KBM-7 (cell line): ENCODE measurements at places on chromosomes 1 and 21.

DNA sequence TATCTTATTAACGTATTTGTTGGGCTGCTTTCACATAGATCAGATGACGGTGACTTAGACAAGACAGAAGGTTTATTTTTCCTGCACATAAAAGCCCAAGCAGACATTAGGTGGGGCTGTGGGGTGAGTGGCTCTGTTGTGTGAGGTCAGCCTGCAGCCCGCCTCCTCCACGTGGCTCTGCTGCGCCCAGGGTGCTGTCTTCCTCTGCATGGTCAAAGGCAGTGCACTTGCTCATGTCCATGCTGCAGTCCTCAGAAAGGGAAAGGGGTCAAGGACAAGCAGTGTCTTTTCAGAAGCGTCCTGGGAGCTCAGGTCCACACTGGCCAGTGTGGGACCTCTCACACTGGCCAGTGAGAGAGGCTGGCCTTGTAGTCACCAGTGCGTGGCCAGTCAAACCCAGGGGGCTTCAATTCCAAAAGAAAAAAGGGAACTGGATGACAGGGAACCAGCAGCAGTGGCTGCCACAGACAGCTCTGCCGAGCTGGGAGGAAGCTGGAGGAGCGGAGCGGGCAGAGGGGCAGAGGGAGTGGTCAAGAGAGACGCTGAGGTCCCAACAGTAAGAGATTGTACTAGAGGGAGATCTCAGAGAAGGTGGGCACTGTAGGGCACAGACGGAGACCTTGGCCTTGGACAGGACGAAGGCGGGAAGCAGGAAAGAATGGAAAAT lies 35.9 kb upstream of the SLC45A1 start:
- DNase-seq, result peak; percentile 21

GRCh38 chr1:208135354-208135753 lies 108.8 kb downstream of the PLXNA2 start:
- no peak for DNase-seq

DNA sequence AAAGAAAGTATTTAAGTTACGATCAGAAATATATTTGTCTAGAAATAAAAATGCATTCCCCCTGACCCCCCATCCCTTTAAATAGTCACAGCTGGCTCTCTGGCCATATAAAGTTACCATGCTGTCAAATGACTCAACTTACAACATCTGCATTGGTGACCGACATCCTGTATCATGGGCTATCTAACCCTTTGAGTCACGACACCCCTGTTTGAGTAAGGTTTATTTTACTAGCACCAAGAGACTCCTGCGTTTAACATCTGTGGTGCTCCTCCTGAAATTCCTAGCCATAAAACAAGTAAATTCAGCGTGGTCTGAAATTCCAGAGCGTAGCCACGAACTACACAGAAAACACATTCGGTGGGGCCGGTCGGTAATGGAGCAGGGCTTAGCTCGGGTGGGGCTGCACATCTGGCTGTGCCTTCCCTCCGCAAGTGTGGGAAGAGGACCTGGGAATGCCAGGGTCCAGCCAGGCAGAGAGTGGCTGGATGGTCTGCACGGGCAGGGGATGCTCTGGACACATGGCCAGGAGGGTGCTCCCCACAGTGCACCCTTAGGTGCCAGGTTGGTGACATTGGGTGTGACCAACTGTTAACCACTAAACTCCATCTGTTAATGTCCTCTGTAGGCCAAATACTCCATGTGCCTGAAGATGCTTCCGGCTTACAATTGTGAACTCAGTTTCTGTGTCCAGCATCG lies 53.0 kb upstream of the CLDN14 start:
- no peak for DNase-seq

DNA sequence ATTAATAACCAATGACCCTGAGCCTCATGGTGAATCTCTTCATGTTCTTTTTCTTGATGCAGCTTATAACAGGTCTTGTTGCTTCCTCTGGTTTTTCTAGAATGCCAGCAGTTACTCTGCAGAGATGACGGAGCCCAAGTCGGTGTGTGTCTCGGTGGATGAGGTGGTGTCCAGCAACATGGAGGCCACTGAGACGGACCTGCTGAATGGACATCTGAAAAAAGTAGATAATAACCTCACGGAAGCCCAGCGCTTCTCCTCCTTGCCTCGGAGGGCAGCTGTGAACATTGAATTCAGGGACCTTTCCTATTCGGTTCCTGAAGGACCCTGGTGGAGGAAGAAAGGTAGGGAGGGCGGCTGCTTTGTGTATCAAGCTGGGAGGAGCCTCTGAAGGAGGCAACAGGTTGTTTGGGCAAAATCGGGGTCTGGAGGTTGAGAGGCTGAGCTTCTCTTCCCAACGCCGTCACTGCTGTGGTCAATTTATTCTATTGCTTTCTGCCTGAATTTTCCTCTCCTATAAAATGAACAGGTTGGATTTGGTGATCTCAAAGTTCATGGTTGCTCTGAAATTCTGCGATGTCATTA lies 6.7 kb downstream of the ABCG1 start:
- DNase-seq, result no peak

DNA sequence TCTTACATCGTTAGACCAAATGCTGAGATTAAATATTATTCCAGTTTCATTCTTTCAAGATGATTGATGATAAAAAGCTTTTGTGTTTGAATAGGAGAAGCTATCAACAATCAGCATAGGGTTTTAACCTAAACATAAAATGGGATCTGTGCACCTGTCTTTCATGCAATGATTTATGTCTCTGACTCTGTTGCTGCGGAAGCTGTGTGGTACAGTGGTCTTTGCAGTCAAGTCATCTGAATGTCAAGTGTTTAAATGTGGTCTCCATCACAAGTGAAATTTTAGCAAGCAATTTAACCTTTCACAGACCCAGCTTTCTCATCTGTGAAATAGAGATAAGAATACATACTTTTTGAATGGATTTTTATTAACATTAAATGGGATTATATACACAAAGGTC lies 107.2 kb downstream of the PLPPR5 start:
- DNase-seq, result no peak

DNA sequence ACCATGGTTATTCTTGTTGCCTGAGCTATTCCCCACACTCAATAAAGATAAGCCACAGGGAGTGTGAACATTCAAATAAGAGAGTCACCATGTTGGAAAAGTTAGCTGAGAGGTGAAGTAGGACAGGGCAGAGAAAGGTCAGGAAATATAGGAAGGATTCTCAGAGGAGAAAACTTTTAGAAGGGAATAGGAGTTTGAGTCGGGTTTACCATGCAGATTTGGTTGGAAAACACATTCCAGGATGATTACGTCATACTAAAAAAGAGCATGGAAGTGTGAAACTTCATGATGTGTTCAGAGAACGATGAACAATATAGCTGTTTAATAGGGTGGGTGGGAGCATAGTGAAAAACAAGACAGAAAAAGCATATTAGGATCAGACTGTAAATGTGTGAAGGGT lies 1125.3 kb upstream of the ADGRL2 start:
- DNase-seq, result no peak

DNA sequence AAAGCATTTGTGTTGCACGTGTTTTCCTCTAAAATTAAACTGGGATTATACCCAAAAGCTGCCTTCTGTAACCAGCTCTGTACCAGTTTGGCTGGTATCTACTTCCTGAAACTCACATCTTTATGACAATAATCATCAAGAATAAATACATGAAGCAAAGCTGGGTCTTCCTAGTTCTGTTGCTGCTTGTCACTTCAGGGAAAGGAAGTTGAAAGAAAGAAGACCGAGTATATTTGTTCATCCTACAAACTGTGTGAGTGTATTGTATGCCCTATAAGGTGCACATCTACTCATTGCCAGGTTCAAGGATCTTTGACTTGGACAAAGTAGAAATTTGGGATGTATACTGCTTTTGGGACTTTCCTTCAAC lies 29.1 kb upstream of the IFNGR2 start:
- DNase-seq, result no peak

DNA sequence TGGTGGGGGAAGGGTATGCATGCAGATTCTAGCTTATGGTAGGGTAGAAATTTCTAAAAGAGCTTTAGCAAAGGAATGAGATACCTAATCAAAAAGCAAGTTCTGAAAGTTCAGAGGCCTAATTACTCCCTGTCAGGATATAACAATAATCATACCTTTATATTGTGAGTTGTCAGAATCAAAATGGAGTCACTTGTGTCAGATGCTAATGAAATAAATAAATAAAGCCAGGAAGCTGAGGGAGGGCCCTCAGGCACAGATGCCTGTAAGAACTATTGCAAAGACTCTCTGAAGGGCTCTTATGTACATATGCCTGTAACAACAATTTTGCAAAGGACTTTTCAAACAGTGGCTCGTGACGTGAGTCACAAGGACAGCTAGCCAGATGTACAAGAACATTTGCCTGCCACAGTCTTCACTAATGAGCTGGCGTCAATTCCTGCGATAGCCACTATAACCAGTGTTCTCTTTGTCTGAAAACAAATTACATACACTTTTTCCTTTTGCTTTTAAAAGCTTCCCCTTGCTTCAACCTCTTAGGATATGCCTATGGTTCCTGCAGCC lies 27.4 kb upstream of the DNASE2B start:
- DNase-seq, result no peak

DNA sequence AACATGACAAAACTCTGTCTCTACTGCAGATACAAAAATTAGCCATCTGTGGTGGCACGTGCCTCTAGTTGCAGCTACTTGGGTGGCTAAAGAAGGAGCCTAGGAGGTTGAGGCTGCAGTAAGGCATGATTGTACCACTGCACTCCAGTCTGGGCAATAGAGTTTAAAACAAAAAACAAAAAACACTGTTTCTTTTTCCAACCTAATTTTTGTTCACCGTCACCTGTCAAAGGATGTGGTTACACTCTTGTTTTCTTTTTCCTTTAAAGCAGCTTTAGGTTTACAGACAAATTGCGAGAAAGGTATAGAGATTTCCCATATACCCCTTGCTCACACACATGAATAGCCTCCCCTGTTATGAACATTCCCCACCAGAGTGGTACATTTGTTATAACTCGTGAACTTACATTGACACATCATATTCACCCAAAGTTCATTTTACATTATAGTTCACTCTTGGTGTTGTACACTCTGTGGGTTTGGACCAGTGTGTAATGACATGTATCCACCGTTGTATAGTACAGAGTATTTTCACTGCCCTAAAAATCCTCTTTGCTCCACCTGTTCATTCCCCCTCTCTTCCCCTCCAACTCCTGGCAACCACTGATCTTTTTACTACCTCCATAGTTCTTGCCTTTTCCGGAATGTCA lies 26.2 kb downstream of the SMG7 start:
- DNase-seq, result no peak

- no peak for DNase-seq
Measured at GRCh38 chr1:38624336-38625039, 235.1 kb downstream of the RRAGC start.

- DNase-seq, result no peak
Measured at GRCh38 chr1:32307324-32307723, 15.4 kb downstream of the HDAC1 start.

DNA sequence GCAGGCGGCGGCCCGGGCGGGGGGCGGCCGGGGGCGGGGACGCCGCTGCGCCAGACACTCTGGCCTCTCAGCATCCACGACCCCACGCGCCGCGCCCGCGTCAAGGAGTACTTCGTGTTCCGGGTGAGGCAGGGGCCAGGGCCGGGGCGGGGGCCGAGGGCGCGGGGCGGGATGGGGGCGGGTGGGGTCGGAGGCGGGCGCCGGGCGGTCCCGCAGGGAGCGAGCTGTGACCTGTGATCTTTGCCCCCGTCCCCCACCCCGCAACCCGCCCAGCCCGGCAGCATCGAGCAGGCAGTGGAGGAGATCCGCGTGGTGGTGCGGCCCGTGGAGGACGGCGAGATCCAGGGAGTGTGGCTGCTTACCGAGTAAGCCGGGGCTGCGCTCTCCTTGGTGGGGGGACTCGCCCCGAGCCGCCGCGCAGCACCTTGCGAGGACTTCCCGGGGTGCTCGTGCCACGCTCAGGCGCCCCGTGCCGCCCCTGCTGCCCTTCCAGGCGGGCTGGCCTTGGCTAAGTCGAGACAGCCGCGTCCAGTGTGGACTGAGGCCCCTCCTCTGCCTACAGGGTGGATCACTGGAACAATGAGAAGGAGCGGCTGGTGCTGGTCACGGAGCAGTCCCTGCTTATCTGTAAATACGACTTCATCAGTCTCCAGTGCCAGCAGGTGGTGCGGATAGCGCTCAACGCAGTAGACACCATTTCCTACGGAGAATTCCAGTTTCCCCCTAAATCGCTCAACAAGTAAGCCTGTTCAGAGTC lies 514 bp downstream of the TPRG1L start:
- peak; percentile 38 for DNase-seq

DNA sequence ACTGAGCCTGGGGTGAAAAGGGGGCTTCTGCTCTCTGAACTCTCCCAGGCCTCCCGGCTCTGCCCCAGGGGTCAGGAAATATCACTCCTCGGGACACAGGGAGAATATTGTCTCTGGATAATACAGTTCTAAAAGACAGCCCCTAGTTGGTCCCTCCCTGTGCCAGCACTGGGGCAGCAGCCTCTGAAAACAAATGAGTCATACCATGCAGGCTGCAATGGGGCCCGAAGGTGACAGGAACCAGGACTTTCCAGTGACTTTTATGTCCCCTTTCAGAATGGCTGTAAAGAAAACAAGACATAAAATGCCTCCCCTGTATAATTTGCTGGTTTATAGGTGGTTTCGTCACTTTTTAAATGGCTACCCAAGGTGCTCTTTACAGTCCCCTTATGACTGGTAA lies 360.0 kb downstream of the NPHP4 start:
- DNase-seq, result no peak

- no peak for DNase-seq
Measured at GRCh38 chr1:19034721-19035120, 78.2 kb upstream of the IFFO2 start.

GRCh38 chr1:111516005-111516535 lies 12.6 kb upstream of the ADORA3 start:
- peak; percentile 100 for DNase-seq

DNA sequence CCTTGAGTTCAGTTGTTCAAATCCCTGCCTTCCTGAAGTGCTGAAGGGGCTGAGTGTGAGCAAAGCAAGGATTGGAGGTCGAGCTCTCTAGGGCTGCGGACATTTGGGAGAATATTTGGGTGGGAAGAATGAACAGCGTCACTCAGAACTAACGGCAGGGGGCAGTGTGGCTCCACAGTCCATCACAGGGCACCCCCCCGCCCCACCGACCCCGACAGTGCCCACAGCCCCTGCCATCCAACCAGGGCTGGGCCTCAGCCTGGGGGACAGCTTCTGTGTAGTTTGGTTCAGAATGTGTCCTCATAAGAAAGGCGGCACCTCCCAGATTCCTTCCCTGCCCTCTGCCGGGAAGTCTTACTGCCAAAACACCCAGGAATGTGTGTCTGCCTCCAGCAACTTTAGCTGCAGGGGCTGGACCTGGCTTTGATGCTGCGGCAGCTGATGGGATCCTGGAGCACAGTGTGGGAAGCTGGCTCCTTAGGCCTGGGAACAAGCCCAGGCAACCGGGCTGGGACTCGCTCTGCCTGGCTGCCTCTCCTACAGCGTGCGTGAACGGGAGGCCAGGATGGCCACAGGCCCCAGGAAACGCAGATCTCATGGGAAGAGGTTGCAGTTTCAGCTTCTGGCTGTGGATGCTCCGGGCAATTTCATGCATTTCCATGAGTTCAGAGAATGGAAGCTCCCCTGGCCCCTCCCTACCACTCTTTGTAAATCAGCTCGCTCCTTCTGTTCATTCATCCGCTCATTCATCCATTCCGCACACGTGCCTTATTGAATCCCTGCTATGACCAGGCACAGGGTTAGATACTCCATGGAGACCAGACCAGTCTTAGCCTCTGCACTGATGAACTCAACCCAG lies 104.9 kb upstream of the TMPRSS2 start:
- DNase-seq, result peak; percentile 42
